ENCODE measurements at places on chromosomes 6 and 20.

- DNase-seq: no peak
Measured at GRCh38 chr20:54172856-54173652, 732 bp downstream of the CYP24A1 start.

GRCh38 chr6:45479834-45480751, 102.4 kb upstream of the SUPT3H start:
- no peak for DNase-seq

GRCh38 chr20:32792316-32792715, 27.4 kb upstream of the MAPRE1 start:
- no peak for DNase-seq

- no peak for DNase-seq
Measured at GRCh38 chr6:84156306-84156705, 71.1 kb downstream of the CEP162 start.

DNA sequence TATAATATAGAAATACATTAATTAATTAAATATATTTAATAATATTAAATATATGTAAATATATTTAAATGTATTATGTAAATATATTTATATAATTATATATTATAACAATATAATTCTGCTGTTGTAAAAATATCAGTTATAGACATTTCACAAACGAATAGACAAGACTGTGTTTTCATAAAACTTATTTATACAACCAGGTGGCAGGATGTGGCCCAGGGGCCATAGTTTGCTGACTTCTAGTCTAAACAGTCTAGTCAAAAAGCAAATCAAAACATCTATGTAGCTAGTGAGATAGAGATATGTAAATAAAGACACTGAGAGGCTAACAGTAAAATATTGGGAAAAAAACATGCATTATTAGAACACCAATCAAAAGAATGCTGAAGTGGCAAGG, 136.4 kb downstream of the TBXT start:
- no peak for DNase-seq

- no peak for DNase-seq
Measured at GRCh38 chr20:52209154-52209571, 17.6 kb upstream of the ZFP64 start.

GRCh38 chr6:11868392-11868791, 89.8 kb upstream of the ADTRP start:
- DNase-seq: no peak

DNA sequence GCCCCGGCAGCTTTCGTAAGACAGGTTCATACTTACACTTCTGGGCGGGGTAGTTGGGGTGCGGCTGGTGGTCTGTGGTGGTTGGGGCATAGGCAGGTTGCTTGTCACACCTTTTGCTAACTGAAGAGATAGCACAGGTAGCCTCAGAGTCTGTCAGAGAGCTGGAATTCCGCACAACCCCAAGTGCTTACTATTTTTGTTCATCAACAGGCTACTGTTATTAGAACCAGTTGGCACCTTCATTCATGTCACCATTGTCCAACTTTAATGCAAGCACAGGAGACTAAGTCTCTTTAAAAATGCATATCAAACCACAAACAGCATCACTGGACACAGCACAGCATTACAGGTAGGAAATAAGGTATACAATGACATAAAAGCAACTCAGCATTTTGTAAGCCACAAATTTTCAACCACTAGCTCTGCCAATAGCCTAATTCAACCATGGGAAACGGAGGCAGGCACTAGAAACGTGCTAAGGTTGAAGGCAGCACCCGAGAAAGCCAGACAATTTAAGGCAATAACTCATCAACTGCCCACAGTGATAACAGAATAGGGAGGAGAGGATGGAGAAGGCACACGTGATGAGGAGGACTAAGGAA, 143.8 kb downstream of the ZMYND8 start:
- DNase-seq: no peak

DNA sequence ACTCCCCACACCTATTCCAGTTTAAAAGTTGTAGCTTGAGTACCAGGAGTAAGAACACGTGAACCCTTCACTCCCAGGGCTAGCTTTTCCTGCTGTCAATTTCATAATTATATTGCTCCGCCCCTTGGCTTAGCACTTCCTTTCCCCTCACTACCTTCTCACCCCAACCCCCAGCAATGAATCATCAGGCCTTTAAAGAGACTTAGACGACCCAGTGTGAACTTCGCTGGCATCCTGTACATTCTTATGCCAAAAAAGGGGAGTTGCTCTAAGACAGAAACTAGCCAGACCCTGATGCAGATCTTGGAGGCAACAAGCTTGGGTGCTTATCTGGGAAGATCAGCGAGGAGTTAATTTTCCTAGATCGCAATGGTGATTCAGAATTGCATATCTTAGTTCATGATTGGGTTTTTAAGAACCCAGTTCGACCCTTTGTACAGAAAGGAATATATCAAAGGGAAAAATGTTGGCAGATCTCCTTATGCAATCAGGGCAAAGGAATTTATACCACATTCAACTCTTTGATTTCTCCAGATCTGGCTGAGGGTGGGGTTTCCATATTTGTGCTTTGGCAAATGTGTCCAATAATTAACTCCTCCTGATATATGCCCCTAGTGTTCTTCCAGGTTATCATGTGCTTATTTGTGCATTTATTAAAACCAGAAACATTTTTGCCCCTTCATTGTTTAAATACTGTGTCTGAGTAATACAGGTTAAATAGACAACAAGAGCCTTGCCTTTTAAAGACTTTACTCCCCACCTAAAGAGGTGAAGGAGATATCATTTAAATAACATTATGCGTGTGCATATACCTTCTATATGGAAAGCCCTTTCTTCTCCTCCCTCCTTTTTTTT, 8.1 kb upstream of the ATXN1 start:
- peak; percentile 64 for DNase-seq

DNA sequence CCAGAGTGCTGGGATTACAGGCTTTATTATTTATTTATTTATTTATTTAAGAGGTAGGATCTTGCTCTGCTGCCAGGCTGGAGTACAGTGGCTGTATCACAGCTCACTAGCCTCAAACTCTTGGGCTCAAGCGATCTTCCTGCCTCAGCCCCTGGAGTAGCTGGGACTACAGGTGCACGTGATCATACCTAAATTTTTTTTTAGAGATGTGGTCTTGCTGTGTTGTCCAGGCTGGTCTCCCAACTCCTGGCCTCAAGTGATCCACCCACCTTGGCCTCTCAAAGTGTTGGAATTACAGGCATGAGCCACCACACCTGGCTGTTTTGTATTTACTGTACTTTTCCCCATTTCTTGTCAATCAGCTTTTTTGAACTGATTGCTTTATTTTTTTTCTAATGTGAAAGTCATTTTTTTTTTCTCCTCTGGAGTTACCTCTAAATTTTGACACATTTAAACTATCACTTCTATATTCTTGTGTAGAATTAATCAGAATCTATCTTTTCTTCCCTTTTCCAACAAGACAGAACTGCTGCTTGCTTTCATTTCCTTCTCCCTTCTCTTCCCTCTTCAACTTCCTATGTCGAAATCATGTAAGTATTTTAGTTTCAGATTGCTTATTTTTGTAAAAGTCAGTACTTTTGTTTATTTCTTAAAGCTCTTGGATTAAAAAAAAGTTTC, 12.0 kb downstream of the PANK2 start:
- DNase-seq: no peak

DNA sequence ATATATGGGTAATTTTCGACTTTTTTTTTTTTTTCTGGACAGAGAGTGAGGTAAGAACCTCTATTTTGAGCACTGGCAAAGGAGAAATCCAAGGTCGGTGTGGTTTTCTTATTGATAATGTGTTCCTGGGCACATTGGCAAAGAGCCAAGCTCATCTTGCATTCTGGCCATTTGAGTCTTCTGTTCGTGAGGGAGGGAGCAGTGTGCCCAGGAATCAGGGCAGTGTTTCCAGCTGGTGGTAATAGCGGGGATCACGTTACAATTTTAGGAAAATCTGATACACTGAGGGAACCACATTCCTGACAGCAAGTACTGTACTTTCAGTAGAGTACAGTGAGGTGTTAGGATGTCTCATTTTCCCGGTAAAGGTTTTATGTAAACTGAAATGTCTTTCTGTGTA, 442.3 kb upstream of the MAP3K7 start:
- no peak for DNase-seq

- no peak for DNase-seq
Measured at GRCh38 chr6:137427656-137428290, 66.4 kb downstream of the OLIG3 start.

- no peak for DNase-seq
Measured at GRCh38 chr6:48388044-48388443, 277.0 kb upstream of the PTCHD4 start.

DNA sequence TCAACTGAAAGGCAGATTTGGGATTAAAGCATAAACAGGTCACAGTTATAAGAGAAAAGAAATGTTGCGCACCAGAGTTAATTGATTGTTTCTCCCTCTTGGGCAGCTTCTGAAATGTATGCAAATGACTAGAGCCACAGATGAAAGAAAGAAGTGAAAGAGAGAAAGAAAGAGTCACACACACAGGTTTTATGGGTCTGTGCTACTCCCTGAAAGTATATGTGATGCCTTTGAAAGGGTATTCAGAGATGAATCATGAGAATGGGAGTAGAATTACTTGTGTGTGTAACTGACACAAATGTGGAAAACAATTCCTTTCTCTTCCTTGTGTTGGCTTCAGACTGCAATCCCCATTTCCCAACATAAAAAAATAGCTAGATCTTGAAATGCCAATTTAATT, 196.9 kb downstream of the FOXA2 start:
- no peak for DNase-seq

DNA sequence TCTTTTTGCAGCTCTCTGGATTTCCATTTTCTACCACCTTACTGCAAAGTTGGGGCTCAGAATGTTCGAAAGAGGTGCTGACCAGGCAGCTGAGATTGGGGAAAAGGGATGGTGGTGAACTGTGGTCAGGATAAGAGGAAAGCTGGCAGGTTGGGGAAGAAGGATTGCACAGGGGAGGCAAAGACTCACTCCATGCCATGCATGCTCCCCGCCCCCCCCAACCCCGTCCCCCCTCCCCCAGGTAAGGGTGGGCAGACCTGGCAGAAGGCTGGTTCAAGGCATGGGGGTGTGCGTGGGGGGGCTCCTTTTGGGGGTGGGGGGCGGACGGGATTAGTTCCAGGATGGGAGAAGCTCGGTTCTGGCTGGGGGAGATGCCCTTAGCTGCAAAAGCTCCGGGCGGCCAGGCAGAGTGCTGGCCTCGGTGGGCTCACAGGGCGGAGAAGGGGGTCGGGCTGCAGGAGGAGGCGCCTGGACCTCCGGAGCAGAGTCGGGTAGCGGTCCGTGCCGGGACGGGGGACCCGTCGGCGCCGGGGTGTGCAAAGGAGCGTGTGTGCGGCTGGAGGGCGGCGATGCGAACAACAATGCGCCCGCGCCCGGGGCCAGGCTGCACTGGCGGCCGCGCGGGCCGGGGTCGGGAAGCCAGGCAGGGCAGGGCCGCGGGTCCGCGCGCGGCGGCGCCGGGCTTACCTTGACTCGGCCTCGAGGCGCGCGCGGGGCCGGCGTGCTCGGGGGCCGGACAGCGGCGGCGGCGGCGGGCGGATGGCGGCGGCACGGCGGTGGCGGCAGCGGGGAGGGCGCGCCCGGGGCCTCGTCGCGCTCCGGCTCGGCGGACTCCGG, 880 bp downstream of the ADNP start:
- no peak for DNase-seq

- DNase-seq: no peak
Measured at GRCh38 chr20:10848810-10849370, 175.1 kb upstream of the JAG1 start.

DNA sequence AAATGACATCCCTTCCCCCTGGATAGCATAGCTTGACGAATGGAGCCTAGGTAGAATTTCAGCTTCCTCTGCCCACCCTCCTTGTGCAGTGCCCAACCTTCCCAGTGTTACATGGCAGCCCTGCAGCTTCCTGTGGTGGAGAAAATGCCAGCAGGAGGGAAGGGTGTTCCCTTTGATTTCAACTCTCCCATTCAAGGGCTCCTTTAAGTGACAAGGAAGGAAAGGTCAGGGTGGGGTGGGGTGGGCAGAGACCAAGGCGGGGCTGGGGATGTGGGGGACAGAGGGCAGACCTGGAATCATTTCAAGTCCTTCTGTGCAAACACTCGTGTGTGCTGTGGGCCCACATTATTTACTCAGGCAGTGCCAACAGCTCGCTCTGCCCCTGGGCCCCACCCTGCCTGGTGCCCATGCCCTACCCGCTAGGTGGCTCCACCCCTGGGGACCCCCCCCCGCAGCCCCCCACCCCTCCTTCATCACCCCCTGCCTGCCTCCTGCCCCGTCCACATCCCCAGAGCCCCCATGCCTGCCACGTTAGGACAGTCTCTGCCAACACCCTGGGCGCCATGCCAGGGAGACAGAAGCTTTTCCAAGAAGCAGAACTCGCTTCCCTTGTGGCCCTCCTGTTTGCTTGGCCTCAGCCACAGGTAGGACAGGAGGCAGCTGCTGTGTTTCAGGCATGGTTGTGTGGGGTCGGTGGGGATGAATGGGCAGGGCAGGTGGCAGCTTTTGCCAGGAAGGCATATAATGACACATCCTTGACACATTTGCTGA, 9.4 kb downstream of the SPDEF start:
- DNase-seq: no peak

- no peak for DNase-seq
Measured at GRCh38 chr6:167690931-167691330, 135.8 kb upstream of the AFDN start.

- DNase-seq: no peak
Measured at GRCh38 chr20:35174458-35175216, 2.8 kb downstream of the PROCR start.

- DNase-seq: no peak
Measured at GRCh38 chr6:31837369-31838113, 10.0 kb downstream of the HSPA1B start.

GRCh38 chr6:158244373-158244772, 67.9 kb upstream of the TULP4 start:
- DNase-seq: no peak

DNA sequence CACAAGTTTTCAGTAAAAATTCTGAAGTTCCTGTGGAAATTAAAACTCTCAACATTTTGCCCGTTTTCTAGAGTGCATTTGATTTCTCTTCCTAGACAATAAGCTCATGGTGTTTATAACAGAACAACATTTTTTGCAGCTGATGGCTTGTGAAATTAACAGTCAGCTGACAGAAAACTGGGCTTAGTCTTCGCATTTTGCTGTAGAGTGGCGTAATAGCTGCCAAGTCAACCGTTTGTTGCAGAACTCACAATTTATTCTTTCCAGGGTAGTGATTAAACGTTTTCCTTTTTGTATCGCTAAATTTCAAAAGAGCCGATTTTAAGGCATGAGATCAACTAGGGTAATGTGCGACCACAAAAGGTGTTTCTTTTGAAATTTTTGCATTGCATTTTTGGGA, 1.4 kb downstream of the SPO11 start:
- no peak for DNase-seq

- DNase-seq: peak; percentile 45
Measured at GRCh38 chr6:108560463-108561308, at the start of gene FOXO3. TSS of gene FOXO3 (plus strand) at chr6:108560917. CDS start at chr6:108561209, 292 bp downstream.
